Uterus (tissue), 4 donors: ENCODE measurements at places on chromosomes 2 and 18. TPM values are rescaled to one million over a fixed set of nuclear protein-coding genes. Genes with fewer than 3 reads are reported as not detected.

- H3K27ac ChIP-seq = peak overlapping the region; percentile 83
- no peaks in the 10 kb centered on the region for H3K36me3 ChIP-seq
- peaks cover 32% of the 10 kb centered on the region for H3K4me1 ChIP-seq
- no peaks in the 10 kb centered on the region for H3K27me3 ChIP-seq
These were observed 153.0 kb downstream of the ZFP36L2 start for GRCh38 chr2:43073401-43073825.

DNA sequence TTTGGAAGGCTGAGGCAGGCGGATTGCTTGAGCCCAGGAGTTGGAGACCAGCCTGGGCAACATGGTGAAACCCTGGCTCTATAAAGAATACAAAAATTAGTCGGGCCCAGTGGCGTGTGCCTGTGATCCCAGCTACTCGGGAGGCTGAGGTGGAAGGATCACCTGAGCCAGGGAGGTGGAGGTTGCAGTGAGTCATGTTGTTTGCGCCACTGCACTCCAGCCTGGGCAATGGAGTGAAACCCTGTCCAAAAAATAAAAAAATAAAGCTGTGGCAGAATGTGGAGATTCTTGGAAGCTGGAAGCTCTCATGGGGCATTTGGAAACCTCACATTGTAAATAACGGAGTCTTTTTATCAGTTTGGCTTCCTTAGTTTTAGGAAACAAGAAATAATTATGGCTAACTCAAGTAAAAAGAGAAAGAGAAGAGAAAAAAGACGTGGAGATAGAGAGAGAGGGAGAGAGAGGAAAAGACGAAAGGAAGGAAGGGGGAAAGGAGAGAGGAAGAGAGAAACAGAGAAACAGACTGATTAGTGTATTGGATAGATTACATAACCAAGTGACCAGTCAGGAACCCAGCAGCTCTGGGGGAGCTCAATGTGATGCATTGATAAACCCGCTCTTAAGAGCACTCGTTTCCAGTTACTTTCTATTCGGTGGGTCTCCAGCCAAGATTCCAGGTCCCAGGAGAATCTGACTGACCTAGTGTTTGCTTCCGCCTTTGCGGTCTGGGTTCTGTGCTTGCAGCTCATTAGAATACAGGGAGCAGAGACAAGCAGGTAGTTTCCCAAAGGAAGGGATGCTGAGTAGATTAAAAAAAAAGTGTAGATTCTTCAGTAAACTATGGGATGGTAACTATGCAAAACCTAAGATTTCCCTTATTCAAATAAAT, 1.1 kb upstream of the SPAST start:
- DNase-seq = peak; percentile 51
- H3K4me1 ChIP-seq = no peaks in the 10 kb centered on the region
- no peaks in the 10 kb centered on the region for H3K27me3 ChIP-seq

The ODC1 gene
- total RNA-seq = 59.6 TPM

The ABCA12 gene
- total RNA-seq = not detected

The RBFA gene
- 40.6 TPM for total RNA-seq

The COL4A3 gene
- 0.26 TPM for total RNA-seq

The HRH4 gene
- total RNA-seq = 0.12 TPM

The RBM43 gene
- total RNA-seq = 1.0 TPM

The UGT1A3 gene
- not detected for total RNA-seq

The BMP10 gene
- not detected for total RNA-seq
